Stimulated activated CD8-positive, alpha-beta memory T cell treated with anti-CD3 and anti-CD28 coated beads, Interleukin-15, amount 100 ng/mL, for 1 hour (primary cell): ENCODE measurements at places on chromosomes 2 and 18.

- no peak for DNase-seq
Observed at GRCh38 chr18:11091746-11092145, 57.6 kb downstream of the PIEZO2 start.

GRCh38 chr2:62140426-62141141, 55.3 kb upstream of the B3GNT2 start:
- no peak for DNase-seq

GRCh38 chr2:112772322-112772721, 7.9 kb upstream of the CKAP2L start:
- DNase-seq = no peak

- DNase-seq = no peak
Observed at GRCh38 chr2:11212645-11213044, 57.4 kb downstream of the SLC66A3 start.

GRCh38 chr2:111984213-111984604, 70.9 kb upstream of the TMEM87B start:
- DNase-seq = no peak

- DNase-seq = no peak
Observed at GRCh38 chr2:188813315-188813714, 160.9 kb upstream of the COL3A1 start.

GRCh38 chr2:85865539-85866164, 23.1 kb downstream of the ST3GAL5 start:
- no peak for DNase-seq

GRCh38 chr2:15205562-15205961, 355.6 kb downstream of the NBAS start:
- DNase-seq = no peak

DNA sequence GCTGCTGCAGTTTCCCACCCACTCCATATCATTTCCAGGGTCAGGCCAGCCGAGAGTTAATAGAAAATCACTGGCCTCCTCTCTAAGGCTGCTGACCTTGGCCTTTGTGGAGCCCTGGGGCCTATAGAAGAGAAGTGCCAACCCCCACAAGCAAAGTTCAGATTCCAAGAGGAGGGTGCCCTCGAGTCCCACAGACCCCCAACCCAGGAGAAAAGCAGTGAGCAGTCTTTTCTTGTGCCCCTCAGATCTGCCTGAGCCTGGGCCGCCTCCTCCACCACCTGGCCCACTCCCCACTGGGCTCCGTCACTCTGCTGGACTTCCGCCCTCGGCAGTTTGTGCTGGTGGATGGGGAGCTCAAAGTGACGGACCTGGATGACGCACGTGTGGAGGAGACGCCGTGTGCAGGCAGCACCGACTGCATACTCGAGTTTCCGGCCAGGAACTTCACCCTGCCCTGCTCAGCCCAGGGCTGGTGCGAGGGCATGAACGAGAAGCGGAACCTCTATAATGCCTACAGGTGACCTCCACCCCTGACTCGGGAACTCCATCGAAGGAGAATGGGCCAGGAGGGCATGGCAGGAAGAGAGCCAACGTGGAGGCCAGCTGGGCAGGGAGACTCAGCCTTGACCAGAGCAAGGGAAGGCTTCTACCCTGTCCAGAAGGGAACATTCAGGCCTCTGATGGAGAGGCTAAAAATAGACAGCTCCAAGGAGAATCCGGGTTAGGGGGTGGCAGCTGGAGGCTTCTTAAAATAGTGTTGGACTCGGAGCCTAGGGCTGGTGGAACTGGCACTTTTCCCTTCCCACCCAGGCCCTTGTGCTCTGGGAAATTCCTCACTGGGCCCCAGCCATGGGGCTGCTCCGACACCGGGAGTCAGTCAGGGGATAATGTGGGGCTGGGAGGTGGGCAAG, 6.2 kb downstream of the PKDCC start:
- no peak for DNase-seq

GRCh38 chr2:7861910-7862702, 819.8 kb upstream of the ID2 start:
- no peak for DNase-seq

DNA sequence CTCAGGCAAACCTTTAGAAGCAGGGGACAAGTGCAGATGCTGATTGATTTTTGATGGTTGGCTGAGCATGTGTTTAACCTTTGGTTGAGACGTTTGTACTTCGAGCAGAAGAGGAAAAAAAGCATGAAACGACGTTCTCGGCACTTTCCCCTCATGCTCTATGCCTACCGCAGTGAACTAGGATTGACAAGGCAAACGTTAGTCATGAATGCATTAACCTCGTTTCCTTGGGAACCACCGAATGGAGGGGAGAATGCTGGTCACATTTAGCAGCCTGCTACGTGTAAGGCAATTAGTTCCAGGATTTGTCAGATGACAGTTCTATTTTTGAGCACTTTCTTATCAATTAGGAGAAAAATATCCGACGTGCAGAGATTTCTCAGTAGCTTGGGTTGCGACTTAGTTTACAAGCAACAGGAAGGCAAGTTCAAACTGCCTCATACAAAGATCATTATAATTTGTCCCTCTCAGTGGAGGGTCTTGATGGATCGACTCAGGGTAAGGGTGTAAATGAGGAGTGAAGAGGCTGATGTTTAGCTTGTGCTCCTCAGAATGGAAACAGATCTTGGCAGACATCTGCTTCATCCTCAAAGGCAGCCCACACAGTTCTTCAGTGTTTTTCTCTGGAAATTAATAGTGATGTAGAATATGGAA, 47.4 kb upstream of the GPR45 start:
- DNase-seq = no peak

DNA sequence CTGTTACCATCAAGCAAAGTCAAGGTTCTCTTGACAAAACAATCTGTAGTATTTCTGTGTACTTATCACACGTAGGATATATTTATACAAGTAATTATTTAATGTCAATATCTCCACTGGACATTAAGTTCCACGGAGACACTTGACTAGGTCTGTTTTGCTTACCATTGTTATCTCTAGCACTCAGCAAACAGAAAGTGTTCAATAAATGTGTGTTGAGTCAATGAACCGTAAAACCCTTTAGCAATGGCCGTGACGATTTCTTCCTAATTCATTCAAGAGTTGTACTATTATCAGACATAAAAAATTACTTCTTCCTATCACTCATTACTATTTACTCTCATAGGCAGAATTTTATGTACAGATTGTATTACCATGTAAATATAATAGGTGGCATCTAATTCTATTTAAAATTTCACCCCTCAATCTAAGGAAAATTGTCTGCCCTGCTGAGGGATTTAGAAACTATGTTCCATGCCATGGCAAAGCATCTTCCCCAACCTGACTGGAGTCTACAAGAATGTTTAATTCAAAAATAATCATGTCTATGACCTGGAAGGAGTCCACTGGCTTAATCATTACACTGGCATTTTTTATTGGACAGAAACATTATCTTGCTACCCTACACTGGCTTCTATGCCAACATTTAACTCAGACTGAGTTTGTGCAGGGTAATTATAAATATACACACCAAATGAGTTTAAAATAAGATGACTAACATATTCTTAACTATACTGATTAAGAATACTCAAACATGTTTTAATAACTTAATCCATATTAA, 301.9 kb downstream of the ZEB2 start:
- no peak for DNase-seq

DNA sequence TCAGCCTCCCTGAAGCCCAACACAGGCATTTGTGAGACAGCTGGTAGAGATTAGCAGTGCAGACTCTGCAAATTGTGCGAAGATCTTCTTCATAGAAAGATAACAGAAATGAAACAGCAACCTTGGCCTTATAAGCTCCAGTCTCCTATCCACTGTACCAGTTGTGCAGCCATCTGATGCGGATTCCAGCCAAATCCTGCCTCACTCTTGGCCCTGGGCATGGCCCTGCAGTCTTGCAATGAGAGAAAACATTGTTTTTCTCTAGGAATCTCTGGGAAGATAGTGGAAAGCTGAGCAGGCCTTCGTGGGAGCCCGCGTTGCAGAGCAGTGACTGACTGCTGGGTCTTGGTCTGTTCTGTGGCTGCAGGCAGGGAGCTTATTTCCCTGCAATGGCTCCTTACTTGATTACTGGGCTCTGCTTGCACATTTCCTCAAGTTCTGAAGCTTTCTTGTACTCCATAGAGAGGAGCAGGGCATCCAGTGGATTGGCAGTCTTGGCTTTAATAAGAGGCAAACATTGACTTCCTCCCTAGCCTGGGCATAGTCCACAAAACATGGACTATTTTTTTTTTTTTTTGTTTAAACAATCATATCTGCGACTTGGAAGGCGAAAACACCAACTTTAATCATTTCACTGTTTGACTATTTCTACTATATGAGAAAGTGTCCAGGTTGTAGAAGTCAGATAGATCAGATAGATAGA, 193.0 kb downstream of the ACTR3 start:
- no peak for DNase-seq

DNA sequence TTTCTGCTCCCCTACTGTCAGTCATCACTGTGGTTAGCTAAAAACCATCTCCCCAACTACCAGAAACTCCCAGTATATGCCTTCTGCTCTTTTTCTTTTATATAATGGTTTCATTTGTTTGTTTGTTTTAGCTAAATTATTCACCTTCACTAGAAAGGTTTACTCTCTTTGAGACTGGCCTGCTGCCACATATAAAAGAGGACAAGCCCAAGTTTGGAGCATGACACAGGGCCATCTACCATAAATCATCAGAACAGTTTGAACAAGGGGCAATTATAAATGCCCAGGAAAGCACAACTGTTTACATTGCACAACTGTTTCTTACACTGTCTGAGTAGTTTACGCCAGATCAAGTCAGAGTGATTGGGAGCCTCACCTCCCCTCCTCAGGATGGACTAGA, 471.0 kb upstream of the PIK3C3 start:
- no peak for DNase-seq

- no peak for DNase-seq
Observed at GRCh38 chr2:158255257-158255656, 153.6 kb downstream of the UPP2 start.

GRCh38 chr2:220081171-220081570, 453.7 kb downstream of the SLC4A3 start:
- no peak for DNase-seq

DNA sequence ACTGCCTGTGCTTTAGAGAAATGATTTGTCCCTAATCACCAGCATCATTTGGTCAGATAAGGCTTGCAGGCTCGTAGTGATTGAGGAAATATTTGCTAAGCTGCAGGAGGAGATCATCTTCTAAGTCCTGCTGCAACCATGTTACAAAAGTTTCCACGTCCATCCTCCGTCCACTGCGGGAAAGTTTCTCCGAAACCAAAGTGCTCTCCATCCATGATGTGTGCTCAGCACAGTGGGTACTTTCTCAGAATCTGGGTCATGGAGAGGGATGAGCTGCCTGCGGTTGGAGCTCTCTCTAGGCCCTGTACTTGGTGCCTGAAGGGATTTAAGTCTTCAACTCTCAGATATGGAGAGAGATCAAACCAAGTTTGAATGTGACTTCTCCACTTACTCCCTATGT, 39.3 kb downstream of the IL1RL2 start:
- no peak for DNase-seq

DNA sequence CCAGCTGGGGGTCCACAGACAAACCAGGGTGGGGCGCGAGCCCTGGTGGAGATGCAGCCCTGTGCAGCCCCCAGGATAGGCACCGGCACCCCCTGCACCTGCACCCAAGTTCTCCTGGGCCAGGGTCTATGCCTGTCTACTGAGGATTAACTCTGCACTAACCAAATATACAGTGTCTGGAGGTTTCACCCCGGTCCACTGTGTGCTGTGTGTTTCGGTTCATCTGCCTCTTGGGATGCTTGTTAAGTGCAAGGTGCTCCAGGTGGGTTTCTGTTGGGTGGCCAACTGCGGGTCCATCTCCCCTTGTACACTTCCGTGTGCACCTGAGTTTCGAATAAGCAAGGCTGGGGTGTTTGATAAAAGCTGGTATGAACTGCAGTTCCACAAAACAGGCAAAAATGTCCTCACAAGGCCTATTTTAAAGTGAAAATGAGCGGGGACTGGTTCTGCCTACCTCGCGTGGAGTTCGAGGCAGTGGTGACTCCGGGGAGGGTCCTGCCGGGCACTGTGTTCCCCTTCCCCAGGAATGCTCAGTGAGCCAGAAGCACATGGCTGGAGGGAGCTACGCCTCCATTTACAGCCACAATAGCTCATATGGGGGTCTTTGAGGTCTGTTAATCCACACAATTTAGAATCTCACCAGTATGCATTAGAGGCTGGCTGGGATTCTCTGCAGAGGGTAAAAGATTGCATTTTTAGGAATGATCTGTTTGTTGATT, 70.7 kb downstream of the EDAR start:
- DNase-seq = no peak

DNA sequence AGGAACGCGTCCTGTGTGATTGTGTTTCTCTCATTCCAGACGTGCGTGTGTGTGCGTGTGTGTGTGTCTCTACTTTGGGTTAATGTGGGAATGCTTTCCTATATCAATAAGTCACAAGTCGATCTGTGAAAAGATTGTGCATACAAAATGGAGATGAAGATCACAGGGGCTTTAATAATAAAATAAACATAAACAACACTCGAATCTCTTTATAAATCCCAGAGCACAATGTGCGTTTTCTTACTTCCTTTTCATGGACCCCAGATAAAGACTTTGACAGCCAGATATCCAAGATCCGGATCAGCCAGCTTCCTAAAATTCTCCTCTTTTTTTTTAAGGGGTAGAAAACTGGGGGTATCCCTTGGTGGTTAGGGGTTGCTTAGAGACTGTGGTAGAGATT, 4.7 kb downstream of the PAX8 start:
- no peak for DNase-seq

DNA sequence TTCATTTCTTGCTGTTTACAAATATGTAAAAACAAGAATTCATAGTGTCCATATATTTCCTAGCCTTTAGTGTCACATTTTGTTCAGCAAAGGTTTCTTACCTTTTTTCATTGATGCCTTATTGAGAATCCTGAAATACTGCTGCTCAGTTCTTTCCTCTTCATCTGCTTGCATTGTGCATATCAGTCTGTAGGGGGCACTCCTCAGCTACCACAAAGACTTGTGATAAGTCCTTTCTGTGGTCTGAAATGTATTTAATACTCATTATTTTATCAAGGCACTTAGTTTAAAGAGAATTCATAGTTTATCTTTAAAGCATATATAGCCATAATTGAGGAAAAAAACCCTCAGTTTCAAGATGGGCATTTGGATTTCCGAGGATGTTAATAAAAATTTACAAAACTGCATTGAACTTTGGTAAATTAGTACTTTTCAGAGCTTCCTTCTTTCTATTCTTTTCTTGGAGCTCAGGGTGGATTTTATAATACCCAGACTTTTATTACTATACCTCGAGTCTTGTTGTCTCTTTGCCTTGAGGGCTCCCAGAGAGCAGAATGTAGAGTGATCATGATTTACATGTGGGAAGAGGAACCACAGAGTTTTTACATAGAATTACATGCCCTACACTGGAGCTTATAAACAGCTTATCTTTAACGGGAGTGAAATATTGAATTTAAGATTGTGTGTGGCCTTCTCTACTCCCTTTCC, 570.1 kb downstream of the PLCL1 start:
- no peak for DNase-seq

- DNase-seq = no peak
Observed at GRCh38 chr2:210162466-210163124, 8.6 kb downstream of the KANSL1L start.

- DNase-seq = no peak
Observed at GRCh38 chr2:99864561-99865553, 277.5 kb downstream of the AFF3 start.

- no peak for DNase-seq
Observed at GRCh38 chr18:42792731-42793130, 322.8 kb downstream of the RIT2 start.

- DNase-seq = no peak
Observed at GRCh38 chr2:179265082-179265510, 464 bp upstream of the SESTD1 start.
